ENCODE measurements at places on chromosomes 12 and 14. TPM values are rescaled to one million over a fixed set of nuclear protein-coding genes. Genes with fewer than 3 reads are reported as not detected.

DNA sequence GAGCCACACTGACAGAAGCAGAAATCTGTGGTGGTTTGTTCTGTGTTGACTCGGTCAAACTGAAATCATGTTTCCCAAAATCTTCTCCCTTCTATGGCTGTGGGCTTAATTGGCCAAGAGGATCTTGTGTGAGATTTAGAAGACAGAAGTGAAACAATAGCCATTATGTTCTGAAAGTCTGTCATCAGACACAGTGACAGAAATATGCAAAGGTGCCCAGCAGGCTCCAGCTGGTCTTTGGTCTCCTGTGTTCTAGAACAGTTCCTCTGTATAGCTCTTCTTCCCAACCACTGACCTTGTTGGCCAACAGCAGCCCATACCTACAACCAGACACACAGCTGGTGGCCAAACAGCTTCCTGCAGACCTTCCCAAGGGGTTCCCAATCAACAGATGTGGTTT, 25.0 kb upstream of the COCH start:
- no peak for DNase-seq

- DNase-seq = peak; percentile 21
Observed at GRCh38 chr14:102610968-102611811, 18.7 kb downstream of the RCOR1 start.

The MYO1H gene
- total RNA-seq = not detected

GRCh38 chr12:905261-906031, 44.0 kb downstream of the RAD52 start:
- no peak for DNase-seq

The FSCB gene
- not detected for total RNA-seq

DNA sequence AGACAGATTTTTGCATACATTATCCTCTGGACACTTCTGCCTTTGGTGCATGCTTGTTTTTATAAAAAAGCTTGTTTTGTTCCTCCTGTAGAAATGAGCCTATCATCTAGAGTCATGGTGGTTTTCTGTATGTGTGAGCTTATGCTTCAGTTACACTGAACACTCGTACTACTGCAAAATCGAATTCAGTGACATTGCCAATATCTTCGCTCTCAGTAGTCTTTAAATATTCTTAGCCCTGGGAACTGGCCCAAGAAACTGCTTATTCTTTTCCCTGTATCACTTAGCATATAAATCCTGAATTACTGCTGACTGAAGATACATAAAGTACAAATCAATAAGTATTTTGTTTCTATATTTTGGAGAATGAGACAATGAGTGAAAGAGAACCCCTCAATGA, 70.5 kb downstream of the RGS6 start:
- no peak for DNase-seq
